CD4-positive, alpha-beta T cell treated with Interleukin-4 for 1 hour (primary cell): ENCODE measurements at places on chromosomes 1 and 21.

GRCh38 chr1:7497107-7497637, 273.9 kb upstream of the VAMP3 start:
- no peak for DNase-seq

GRCh38 chr1:220655961-220656740, 34.0 kb upstream of the C1orf115 start:
- DNase-seq: no peak

- DNase-seq: no peak
Observed at GRCh38 chr21:33348706-33349105, 23.9 kb downstream of the IFNAR1 start.

- DNase-seq: no peak
Observed at GRCh38 chr1:64010316-64010715, 193.1 kb upstream of the UBE2U start.

DNA sequence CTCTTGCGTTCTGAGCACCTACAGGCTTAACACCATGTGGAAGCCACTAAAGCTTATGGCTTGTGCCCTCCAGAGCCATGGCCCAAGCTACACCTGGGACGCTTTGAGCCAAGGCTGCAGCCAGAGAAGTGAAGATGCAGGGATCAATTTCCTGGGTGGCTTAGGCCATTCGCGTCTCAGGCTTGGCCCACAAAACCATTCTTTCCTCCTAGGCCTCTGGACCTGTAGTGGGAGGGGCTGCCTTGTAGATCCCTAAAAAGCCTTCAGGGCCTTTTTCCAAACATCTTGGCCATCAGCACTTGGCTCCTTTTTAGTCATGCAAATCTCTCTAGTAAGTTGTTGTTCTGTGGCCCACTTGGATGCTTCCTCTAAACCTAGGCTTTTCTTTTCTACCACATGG, 401.7 kb upstream of the RUNX1 start:
- no peak for DNase-seq

- no peak for DNase-seq
Observed at GRCh38 chr1:15557008-15557407, 27.8 kb downstream of the AGMAT start.

DNA sequence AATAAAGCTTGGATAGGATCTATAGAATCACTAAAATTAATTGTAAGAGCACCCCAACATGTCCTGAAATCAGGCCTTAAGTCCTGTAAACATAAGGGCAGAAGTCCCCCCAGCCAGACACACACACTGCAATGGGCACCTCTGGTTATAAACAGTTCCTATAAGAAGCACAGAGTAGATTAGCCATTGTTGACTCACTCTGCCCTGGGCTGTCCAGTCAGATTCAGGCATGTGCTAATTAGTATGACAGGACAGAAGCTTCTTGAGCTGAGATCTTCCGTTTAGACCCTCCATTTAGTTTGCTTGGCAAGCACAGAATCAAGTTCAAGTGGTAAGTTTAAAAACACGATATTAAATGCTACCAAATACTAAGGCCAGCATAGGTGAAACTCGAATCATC, 11.8 kb upstream of the DENND1B start:
- no peak for DNase-seq

DNA sequence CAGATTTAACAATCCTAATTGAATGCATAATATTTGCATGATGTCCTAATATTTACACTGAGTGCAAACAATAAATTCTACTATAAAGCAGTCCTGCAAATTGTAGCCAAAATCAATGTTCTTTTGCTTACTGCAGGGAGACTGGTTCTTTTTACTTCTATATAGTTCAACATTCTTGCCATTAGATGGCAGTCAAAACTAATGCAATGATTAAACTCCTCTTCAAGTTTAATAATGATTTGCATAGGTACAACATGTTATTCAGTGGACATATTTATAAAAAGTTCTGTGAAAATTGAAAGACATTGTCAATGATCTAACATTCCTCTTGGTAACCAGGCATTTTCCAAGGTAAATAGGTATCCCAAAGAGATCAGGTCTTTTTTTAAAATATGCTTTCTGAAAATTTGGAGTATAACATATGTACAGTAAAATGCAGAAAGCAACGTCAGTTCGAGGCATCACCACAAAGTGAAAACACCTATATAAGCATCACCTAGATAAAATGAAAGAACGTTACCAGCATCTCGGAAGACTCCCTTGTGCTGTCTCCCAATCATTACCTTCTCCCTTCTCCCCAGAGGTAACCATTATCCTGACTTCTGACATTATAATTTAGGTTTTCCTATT, 9.8 kb upstream of the FNBP1L start:
- DNase-seq: peak; percentile 55

GRCh38 chr1:48266576-48266975, 44.1 kb downstream of the SLC5A9 start:
- no peak for DNase-seq

DNA sequence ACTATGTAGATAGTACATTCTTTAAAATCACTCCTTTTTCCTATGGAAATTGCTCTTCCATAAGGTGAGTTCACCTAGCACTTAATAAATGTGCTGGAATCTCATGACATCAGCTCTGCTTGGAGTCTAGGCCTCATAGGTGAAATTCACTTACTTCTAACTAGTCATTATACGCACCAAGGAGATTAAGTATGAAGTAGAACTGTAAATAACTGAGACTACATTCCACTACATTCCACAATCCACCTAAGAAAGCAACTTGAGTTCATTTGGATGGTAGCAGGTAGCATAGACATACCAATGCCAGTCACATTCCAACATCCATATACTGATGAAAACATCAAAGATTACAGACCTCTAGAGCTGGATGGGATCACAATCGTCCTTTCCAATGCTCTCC, 64.3 kb downstream of the NIBAN1 start:
- DNase-seq: no peak

- DNase-seq: no peak
Observed at GRCh38 chr1:119331915-119332314, 36.7 kb upstream of the HAO2 start.
